Islet precursor cell (in vitro differentiated cells): ENCODE measurements at places on chromosomes 1 and 21.

- DNase-seq, result no peak
Observed at GRCh38 chr1:237255071-237255470, 213.1 kb downstream of the RYR2 start.

DNA sequence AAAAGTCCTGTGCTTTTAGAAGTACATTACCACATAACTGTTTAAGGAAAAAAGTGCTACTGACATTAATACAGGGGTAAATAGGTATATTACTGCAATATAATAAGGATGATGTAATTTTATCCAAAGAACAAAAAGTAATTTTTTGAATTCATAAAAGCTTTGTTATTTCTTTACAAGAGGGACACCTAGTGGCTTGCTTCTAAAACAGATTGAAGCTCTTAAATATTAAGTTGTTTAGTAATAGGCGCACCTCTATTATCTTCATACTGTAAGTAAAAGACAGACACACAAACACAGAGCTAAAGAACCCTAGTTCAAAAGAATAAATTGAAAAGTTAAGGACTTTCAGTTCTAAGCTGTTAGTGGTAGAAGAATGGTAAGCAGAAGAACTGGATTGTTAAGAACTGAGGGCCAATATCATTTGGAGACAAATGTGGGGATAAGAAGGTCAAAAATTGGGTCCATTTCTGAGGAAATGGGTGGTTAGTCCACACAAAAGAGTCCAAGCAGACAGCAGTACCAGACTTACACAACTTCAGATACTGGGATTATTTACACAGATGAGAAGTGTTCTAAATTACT lies 15.4 kb downstream of the ZNHIT6 start:
- DNase-seq, result no peak

GRCh38 chr1:192580351-192580962 lies 4.9 kb downstream of the RGS1 start:
- peak; percentile 61 for DNase-seq

DNA sequence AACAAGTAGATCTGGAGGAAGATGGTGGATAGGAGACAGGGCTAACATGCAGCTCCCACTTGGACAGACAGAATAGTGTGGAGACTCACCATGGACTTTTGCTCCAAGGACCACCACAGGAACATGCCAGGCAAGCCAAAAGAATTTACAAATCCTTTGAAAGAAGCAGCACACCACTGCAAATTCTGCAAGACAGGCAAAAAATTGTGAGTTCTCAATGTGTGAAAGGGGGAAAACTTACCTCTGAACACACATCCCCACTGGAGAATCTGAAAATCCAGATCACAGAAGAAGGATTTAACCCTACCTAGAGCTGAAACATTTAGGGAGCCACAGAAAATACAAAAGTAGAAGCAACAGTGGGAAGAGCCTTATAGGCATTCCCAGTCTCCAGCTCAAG lies 23.0 kb downstream of the ARV1 start:
- DNase-seq, result no peak

- no peak for DNase-seq
Observed at GRCh38 chr21:34080710-34081109, 7.3 kb downstream of the MRPS6 start.

DNA sequence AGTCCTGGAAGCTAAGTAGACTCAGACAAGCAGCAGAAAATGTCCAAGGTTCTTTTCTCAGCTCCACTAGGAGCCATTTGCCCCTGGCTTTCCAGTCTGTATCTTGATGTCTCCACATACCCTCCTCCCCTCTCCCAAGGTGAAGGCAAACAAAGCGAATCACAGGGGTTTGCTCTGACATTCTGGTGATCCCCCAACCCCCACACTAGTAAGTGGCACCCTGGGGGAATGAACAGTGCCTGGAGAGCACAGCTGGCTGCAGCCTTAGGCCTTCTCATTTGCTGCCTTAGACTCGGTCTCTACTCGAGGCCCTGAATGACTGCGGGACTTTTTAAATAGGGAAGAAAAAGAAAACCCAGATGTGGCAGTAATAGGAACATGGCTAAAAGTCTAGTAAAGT lies 15.3 kb downstream of the ERI3 start:
- no peak for DNase-seq
